NCI-H2107 (cell line): ENCODE measurements at places on chromosomes 1 and 21.

- DNase-seq, result no peak
Observed at GRCh38 chr1:14404862-14405301, 193.6 kb upstream of the KAZN start.

GRCh38 chr1:93549131-93549530 is 101.2 kb downstream of the FNBP1L start:
- DNase-seq, result no peak

- no peak for DNase-seq
Observed at GRCh38 chr1:224198572-224198971, 15.5 kb downstream of the DEGS1 start.

DNA sequence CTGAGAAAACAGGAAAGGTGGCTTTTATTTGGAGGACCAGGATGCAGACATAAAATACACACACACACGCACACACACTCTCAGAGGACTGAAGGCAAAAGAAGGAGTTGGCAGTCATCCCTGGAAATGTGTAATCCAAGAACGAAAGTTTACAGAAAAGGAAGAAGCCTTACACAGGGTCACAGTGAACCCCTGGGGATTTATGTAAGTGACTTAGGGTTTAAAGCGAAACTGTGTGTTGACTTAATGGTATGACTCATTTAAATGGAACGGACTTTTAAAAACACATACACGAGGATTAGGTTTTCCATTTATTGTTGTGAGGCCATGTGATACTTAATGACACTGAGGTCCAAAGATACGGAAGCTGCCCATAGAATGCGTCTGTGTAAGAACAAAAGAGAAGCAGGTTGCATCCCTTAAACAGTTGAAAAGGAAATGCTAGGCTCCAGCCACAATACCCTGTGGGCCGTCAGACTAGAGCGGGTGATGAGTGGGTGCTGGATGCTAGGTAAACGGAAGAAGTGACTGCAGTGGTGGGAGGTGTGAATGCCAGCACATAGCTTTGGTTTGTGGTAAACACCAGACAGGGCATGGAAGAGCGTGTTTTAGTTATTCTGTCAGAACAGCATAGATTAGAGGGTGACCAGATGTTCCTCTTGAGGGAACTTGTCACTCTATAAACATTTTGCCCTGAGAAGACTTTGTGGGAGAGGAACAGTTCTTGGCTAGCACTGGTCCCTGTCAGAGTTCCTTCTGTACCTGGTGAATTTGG is 21.6 kb upstream of the BCL10 start:
- DNase-seq, result peak; percentile 68

DNA sequence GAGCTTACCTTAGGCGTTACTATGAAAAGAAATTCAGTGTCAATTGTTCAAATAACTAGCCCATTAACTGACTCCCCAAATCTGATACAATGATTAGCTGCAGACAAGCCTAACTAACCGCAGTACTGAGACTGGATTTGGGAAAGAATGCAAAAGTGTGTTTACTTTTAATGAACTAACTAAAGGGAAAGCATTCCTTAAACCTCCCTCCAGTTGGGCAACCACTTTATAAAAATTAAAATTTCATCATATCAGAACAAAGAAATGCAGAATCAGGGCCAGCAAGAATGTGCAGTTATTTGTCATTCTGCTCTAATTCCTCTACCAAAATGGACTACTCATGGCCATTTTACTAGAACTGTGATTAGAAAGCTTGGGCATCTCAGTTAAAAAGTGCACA is 11.7 kb upstream of the NR5A2 start:
- DNase-seq, result no peak

GRCh38 chr1:85398391-85399064 is 66.4 kb downstream of the DDAH1 start:
- DNase-seq, result no peak

GRCh38 chr1:206472454-206472853 is 2.2 kb downstream of the IKBKE start:
- DNase-seq, result no peak

- no peak for DNase-seq
Observed at GRCh38 chr1:172398970-172399755, 21.3 kb upstream of the C1orf105 start.

DNA sequence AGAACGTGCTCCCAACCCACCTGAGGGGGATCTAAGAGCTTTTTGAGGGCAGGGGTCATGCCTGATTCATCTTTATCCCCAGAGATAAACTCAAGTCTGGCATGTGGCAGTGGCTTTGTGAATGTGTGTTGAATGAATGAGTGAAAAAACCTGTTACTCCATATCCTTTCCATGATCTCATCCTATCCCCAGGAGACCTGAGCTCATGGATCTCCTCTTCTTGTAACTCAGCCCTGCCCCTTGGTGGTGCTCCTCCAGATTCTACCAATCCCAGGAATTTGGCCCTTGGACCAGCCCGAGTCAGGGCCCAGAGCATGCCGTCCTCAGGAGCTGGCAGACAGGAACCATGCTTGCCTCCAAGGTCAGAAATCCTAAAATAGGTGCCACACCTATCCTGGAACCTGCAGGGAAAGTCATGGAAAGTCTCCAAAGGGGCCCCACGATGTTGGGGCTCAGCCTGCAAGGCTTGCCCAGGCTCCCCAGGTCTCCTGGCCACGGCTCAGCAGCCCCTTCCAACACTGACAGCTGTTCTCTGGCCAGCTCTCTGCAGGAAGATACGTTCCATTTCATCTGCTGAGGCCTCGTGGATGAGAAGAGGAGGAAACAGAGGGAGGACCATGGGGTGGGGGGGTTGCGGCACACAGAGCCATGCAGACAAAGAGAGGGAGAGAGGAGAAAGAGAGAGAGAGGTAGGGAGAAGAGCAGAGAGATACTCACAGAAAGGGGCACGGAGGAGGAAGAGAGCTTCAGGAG is 214.6 kb downstream of the TRABD2B start:
- DNase-seq, result no peak

DNA sequence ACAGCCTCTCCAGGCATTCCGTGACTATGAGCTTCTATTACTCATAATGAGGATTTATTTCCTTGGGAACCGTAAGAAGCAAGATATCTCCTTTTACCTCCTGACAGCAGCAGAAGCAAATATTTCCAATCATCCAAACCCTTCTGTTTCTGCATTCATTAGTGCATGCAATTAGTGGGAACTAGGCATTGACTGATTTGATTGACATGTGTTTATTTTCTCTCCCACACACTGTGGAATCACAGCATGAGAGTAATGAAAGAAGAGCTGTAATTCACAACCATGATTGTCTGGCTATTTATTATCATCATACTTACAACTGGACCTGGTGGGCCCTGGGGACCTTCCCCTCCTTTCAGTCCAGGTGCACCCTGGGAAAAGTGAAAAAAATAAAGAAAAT is 146.8 kb downstream of the COL11A1 start:
- no peak for DNase-seq

- DNase-seq, result no peak
Observed at GRCh38 chr21:27693376-27693775, 726.5 kb upstream of the ADAMTS5 start.

- DNase-seq, result no peak
Observed at GRCh38 chr1:180114396-180114945, 40.2 kb upstream of the QSOX1 start.

DNA sequence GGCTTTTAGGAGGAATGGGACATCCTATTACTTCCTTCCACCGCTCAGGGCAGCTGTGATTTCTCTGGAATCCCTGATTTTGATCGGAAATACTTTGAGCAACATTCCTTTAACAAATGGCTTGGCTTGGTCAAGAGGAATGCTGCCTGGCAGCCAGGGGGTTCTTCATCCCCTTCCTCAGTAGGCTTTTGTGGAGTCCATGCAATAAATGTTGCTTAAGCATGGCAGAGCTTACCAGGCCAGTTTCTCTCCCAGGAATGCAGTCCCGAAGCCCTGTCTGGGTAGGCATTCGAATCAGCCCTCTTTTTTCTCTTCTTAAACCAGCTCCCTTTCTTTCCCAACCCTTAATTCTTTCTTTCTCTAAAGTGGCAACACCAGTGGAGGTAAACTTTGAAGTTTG is 177.1 kb upstream of the KIAA0040 start:
- no peak for DNase-seq

- DNase-seq, result no peak
Observed at GRCh38 chr1:186033847-186034271, 299.7 kb downstream of the HMCN1 start.

- DNase-seq, result no peak
Observed at GRCh38 chr1:85857991-85858390, 149.8 kb upstream of the ZNHIT6 start.

DNA sequence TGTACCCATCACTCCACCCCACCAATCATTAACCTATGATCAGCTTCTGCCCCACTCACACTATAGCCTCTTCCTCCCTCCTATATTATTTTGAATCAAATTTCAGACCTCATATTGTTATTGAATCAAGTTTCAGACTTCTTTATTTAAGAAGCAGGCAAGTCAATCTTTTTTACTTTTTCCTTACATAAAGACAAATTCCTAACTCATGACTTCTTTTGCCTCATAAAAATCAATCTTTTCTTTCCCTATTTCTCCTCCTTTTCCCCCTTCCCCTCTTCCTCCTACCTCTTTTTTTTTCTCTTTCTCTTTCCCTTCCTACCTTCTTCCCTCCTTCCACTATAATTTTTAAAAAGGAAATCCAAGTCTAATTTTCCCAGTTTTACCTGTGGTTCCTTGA is 4.3 kb upstream of the RWDD3 start:
- DNase-seq, result no peak

DNA sequence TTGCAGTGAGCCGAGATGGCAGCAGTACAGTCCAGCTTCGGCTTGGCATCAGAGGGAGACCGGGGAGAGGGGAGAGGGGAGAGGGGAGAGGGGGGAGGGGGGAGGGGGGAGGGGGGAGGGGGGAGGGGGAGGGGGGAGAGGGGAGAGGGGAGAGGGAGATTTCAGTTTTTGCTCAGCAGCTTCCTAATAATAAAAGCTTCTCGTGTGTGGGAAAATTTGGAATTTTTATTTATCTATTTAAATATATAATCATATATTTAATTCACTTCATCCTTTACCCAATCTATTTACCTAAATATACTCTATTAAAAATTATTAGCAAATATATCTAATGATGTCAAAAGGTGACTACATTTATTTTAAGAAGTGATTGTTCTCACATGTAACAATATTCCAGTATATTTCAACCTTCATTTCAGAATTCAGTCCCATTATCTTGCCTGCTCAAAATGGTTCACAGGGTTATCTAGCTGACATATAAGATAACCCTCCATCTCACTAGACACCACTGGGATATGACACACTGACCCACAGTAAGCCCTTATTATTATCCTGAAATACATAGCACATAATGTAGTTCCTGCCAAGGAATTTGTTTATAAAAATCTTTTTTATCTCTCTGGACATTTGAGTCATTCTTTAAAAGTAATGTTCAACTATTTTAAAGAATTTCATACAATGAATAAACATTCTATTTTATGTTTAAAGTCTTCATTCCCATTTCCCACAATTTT is 105.9 kb downstream of the GPATCH2 start:
- no peak for DNase-seq

DNA sequence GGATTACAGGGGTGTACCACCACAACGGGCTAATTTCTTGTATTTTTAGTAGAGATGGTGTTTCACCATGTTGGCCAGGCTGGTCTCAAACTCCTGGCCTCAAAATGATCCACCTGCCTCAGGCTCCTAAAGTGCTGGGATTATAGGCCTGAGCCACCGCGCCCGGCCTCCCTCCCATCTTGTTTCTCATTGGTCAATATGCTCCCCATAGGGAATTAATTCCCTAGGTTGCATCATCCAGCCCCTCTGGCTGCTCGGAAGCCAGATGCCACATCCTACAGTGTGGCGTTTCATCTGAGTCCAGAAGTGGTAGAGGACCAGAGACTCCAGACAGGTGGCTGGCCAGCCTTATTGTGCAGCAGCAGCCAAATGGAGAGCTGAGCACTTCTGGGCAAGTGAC is 11.5 kb upstream of the VASH2 start:
- no peak for DNase-seq

DNA sequence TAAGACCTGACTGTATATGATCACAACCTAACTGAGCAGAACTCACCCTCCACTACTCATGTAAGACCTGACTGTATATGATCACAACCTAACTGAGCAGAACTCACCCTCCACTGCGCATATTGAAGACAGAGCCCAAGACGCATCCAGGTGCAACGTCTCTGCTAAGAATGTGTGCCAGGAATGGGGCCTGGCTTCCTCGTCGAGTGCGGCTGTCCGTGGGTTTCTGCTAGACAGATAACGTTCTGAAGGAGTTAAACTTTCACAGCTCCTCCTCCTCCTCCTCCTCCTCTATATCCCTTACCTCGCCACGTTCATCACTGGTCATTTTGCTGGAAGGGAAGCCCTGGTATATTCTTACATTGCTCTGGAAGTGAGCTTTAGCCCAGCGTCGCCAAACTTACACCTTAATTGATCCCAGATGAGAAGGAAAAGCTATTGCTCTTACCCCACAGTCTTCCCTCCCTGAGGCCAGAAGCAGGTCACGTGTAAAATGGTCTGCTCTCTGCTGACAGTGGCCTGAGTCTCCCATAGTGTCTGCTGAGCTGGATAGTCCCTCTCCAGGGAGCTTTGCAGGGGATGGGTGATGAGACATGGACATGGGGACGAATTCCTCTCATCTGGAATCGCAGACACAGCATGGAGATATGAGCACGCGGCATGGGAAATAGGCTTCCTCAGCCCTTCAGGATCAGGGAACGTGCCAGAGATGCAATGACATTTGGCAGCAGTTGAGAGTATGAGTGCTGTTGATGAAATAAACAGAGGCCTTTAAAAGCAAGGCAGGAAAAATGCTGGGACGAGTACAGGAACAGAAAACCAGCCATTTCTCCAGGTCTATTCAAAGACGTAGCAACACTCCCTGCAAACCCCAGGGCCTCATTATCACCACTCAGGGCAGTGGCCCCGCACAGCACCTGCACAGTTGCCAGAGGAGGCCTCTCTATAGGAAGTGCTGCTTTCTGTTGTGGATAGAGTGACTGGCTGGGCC is 528.1 kb downstream of the KIF26B start:
- no peak for DNase-seq

DNA sequence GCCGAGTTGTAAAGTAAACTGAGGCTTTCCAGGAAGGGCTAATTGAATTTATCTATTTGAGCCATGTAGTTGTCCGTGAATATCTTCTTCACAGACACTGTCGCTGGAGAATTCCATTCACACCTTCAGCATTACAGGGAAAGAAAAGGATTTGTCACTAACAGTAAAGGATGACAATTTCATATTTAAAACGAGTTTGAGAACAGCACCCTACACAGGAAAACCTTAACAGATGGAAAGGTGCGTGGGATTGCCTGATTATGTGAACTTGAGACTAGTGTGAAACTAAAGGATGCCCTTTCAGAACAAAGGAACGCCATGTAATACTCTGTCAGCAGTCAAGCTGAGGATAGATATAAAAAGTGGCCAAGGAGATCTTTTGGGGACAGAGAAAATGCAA is 492.5 kb upstream of the ADGRL2 start:
- DNase-seq, result no peak

DNA sequence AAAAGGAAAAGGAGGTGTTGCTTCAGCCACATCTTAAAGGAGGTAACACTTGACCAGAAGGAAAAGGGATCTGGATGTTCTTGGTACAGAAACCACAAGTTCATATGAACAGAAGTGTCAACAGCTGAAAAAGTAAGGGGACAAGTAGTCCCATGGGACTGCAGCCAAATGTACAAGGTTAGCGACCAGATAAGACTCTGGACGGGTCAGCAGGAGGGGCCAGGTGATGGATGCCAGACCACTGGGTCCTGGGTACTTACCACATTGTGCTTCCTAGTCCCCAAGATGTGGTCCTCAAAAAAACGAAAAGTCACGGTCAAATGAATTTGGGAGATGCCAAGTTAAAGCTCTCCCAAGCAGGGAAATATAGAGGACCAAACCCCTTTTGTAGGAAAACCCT is 16.6 kb upstream of the BMP8A start:
- no peak for DNase-seq
